COLO829 (cell line): ENCODE measurements at places on chromosomes 1 and 21.

- DNase-seq = no peak
These were observed 17.1 kb downstream of the MORC3 start for GRCh38 chr21:36337099-36337509.

- DNase-seq = no peak
These were observed 9.2 kb downstream of the CD1E start for GRCh38 chr1:158362941-158363340.

DNA sequence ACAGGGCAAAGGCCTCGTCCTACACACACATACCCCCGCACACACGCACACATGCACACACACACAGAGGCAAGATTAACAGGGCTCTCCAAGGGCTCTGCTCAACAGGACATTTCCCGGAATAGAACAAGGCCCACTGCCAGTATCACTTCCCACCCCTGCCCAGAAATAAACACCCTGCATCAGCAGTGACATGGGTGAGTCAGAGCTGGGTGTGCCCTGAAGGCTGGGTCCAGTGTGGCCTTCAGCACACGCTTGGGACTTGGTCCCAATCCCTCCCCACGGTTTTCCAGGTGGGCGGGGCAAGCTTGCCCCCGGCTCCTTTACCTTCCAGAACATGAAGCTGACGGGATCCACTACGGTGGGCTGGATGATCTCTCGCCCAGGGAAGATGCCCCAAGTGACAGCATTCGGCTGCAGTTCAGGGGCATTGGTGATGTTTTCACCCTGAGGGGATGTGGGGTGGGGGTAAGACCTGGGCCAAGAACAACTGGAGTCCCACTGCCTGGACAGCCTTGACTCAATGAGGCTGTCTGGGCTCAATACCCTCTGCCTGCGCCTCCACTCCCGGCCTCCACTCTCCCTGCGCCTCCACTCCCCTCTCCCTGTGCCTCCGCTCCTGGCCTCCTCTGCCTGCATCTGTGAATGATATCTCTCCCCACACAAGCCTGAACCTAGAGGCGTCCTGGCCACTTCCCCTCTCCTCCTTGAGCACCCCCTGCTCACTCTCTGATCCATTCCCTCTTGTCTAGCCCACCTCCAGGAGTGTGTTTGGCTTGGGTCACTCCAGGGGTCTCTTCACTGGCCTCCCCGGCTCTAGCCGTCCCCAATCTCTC, 14.7 kb downstream of the MTHFR start:
- no peak for DNase-seq

- DNase-seq = no peak
These were observed 145.4 kb downstream of the GRIK3 start for GRCh38 chr1:36888811-36889477.

DNA sequence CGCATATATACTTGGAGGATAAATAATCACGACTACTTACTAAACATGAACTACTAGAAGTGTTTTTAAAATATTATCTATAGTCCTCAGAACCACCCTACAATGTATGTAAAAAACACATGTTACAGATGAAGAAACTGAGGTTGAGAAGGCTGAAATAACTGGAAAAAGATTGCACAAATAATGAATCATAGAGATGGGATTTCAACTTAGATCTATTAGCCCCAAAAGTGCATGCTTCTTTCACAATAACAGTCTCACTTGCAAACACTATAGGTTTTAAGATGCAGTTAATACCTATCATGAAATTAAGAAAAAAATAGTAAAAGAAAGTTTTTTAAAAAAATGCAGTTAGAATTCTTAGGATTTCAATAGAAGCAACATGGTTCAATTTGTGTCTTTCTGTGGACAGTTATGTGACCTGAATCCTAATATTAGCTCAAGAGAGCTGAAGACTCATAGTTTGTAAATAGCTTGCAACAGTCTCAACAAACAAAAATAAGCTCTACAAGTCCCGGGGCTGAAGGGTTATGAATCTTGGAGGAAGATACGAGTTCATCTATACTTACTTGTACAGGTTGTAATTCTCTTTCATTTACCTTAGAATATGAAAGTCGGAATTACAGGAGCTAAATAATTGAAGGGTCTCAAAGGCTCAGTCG, 58.6 kb upstream of the NTPCR start:
- DNase-seq = no peak

DNA sequence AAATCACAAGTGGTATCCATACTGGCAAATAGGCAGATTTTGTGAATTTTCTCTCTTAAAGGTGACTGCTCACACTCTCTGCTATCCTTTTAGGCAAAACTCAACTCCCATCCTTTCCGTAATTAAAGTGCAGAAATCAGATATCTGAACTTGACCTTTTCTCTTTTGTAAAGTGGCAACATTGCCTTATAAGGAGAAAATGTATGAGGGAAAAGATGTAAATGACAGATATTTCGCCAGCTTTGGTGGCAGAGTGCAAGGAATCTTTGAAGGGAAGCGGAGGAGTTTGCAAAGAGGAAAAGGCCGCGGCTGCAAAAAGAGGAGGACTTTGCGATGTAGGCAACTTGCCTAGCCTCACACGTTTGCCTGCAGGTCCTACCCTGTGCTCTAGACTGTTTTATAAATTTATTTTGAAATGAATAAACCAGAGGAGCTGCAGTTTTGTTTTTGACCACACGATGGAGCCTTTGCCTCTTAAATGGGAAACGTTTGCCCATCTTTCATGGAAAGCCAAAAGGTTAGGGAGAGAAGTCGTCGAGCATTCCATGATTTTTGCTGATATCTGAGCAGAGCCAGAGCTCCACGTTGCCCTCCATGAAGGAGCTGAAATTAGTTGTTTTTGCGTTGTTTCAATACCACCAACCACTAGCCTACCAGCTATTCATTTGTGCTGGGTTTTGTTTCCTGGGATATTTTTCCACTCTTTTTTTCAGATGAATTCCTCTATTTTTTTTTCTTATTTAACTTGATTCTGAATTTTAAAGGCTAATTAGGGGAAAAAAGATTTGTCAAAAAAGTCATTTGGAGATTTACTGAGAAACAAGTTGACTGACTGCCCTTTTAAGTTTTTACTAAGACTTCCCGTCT, 242.3 kb downstream of the LMX1A start:
- DNase-seq = peak; percentile 48

- DNase-seq = no peak
These were observed 76.4 kb downstream of the ADGRL2 start for GRCh38 chr1:81876901-81877733.

DNA sequence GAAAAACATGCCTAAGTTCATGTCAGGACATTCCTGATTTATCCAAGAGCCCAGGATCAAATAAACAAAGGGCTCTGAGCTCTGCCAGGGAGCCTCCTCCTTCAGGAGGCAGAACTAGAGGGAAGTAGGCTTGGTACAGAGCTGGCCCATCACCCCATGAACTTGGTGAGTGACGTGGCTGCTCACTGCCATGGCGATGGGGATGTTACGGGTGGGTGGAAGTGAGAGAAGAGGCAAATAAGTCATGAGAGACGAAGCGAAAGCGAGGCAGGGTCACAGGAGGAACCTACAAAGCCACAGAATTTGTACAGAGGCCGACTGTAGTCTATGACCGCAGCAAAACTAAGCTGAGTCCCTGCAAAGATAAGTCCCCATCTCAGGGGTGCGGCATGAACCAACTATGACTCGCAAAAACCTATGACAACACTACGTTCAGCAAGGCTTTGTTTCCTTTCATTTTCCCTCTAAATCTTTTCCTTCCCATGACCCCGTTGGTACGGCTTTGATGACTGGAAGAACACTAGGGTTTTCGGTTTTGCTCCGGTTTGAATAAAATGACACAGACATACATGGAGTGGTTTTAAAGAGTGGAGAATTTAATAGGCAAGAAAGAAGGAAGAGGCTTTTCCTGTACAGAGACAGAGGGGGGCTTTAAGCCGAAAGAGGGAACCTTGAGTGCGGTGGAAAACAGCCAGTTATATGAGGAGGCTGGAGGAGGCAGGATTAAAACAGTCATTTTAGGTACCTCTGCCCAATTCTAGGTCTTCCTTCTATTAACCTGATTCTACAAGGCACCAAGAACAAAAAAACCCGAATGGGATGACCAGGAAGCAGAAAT, 74.1 kb downstream of the CD46 start:
- no peak for DNase-seq

- DNase-seq = no peak
These were observed 3.6 kb downstream of the ETS2 start for GRCh38 chr21:38809198-38809878.

DNA sequence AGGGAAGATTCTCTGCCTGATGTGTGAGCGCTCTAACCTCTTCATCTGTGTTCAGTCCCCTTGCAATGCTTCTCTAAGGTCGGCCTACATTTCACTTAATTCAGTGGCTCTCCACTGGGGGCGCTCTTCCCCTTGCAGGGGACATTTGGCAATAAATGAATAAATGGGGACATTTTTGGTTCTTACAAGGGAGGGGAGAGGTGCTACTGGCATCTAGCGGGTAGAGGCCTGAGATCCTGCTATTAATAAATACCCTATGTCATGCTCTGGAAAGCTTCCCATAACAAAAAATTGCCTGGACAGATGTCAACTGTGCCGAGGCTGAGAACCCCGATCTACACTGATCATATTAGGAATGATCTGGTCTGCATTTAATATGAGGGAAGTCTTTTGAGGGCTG, 25.9 kb upstream of the DNAJC11 start:
- peak; percentile 41 for DNase-seq

- no peak for DNase-seq
These were observed 1.4 kb downstream of the LDLRAP1 start for GRCh38 chr1:25544819-25545218.

- no peak for DNase-seq
These were observed 56.4 kb downstream of the ETS2 start for GRCh38 chr21:38861989-38862683.

DNA sequence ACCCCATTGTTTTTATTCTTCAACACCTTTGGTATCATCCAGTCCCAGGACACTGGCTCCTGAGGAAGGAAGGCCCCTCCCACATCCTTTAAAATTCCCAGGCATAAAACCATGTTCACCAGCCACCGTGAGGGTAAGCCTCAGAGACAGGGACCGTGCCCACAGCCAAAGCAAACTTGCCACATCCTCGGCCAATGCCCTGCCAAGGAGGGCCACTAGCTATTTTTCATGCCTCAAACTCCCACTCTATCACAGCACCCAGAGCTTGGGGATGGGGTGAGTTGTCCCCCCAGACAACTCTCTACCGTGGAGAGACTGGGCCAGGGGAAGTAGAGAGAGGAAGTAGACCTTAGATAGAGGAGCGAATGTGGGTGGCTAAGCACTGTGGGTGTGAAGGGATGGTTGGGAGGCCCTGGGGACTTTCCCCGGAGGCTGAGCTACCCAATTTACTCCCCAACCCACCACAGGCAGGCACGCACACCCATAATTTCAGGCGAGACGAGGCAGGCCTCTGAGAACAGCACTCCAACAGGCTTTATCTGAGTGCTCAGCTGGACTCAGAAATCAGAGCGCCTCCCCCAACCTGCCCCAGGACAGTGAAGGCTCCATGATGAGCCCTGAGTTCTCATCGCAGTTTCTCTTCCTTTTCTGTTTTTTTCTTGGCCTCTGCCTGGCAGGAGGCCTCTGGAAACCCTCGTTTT, 15.9 kb upstream of the BTG2 start:
- DNase-seq = no peak

- peak; percentile 43 for DNase-seq
These were observed 630 bp downstream of the ACP6 start for GRCh38 chr1:147669469-147670318.

GRCh38 chr1:188426561-188426960, 1597.8 kb downstream of the PLA2G4A start:
- no peak for DNase-seq

- no peak for DNase-seq
These were observed 90.5 kb downstream of the BEND5 start for GRCh38 chr1:48686159-48686558.

- no peak for DNase-seq
These were observed 1.3 kb upstream of the DUSP23 start for GRCh38 chr1:159779403-159779851.

GRCh38 chr1:227924833-227925574, 22.7 kb downstream of the WNT9A start:
- DNase-seq = no peak

DNA sequence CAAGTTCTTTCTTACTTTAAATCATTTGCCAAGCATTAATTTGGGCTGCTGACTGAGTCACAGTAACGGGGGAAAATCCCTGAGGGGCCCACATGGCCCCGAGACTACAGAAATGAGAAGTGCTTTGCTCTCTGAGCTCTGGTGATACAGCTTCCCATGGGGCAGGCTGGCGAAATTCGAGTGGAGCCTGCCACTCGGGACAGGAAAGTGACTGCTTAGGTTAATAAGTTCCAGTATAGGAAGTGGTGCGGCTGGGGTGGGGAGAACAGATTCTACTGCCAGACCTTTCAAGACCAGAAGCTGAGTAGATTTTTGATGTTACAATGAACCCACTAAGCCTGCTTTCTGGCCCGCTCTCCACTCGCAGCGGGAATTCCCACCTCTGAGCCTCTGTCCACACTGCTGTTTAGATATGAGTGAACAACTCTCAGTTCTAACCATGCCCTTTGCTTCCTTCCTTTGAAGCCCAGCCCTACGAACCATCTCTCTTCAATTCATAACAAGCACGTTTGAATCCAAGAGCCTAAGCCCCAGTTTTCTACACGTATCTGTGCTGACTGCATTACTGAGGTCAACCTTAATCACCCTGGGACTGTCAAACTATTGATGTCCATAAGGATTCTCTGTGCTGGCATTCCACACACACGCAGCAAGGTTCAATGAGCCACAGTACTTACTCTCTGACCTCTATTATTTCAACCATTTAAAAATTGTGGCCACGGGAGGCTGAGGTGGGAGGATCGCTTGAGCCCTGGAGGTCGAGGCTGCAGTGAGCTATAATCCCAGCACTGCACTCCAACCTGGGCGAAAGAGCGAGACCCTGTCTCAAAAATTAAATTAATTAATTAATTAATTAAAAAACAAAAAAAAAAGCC, 9.6 kb downstream of the ZBTB17 start:
- no peak for DNase-seq

- no peak for DNase-seq
These were observed 8.7 kb downstream of the BATF3 start for GRCh38 chr1:212690816-212691403.

- DNase-seq = no peak
These were observed 470.2 kb downstream of the DISC1 start for GRCh38 chr1:232096751-232097150.

DNA sequence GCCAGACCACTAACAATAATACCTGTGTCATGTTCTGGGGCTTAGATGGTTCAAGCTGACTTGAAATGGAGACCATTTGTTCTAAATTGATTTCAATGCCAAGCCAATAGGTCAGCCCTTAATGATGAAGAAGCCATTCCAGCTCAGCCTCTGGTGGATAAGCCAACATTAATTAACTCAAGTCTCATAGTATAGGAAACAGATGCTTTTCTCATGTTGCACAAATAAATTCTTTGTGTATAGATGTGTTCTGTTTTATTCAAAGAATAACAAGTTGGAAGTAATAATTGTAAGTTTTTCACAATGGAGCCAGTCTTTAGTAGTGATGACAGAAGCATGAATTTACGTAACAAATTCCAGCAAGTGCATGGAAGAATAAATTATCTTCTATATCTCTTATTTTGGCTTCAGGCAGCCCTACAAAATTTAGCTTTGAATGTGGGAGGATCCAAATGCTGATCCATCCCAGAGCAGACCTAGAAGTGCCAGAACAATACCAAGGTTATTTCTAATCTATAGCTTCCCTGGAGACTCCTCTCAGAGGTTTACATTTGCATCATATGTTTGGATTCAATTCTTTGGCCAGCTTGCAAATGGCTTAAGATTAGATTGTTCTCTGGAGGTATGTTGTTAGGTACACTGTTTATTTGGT, 42.2 kb upstream of the C1orf105 start:
- DNase-seq = no peak
